ENCODE measurements at places on chromosomes 16 and 17.

- H3K4me1 ChIP-seq = 0 out of 2 replicates have a peak, but pooled peaks cover 2% of the 10 kb centered on the region
- no peak for DNase-seq
- no peak overlapping the region for H3K4me3 ChIP-seq
- H3K36me3 ChIP-seq = no peaks in the 10 kb centered on the region
- no peak overlapping the region for H3K27ac ChIP-seq
- H3K27me3 ChIP-seq = no peaks in the 10 kb centered on the region
Observed at GRCh38 chr16:88351491-88352101, 31.2 kb upstream of the ZNF469 start.

DNA sequence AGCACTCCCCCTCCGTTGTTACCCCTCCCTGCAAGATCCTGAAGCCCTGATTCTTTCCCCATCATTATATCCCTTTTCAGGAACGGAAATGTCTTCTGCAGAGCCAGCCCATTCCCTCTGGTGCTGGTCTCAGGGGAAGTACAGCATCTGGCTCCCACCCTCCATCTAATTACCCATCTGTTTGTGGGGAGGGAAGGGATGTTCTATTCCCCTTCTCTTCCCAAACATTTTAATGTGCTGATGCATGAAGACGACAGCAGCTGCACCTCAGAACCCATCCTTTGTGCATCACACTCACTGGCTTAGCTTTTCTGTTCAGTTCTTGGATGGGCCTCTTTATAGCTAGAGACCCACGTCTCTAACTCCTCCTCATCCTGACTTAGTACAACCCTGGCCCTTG lies 367.2 kb downstream of the CDH13 start:
- H3K4me1 ChIP-seq = peaks cover 4% of the 10 kb centered on the region
- H3K27ac ChIP-seq = no peak overlapping the region
- no peak overlapping the region for H3K4me3 ChIP-seq
- DNase-seq = no peak
- H3K36me3 ChIP-seq = no peaks in the 10 kb centered on the region
- H3K27me3 ChIP-seq = no peaks in the 10 kb centered on the region

- H3K27ac ChIP-seq = no peak overlapping the region
- H3K36me3 ChIP-seq = no peaks in the 10 kb centered on the region
- H3K27me3 ChIP-seq = no peaks in the 10 kb centered on the region
- DNase-seq = peak; percentile 63
Observed at GRCh38 chr16:48617711-48618148, 7.8 kb upstream of the N4BP1 start.

DNA sequence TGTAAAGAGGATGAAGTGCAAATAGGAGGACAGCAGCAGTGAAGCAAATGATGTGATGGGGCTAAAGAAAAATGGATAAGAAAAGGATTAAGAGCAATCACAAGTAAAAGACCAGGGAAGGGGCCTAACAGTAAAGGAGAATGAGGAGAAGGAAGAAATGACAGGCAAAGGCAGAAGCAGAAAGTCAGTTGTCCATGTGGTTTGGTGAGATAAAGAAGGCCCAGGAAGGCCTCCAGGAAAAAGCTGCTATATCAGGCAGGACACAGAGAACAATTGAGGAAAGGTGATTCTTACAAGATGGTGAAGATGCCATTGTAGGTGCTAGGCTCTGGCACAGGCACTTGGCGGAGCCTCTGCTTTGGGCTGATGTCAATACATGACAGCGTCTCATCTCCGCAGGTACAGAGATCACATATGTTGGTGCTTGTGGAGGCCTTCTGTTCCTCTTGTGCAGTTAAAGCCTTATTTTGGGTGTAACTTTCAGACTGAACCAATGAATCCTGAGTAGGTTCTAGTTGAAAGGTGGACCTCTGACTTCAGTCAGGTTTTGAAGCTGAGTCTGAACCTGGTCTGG lies 18.1 kb downstream of the RDM1 start:
- H3K36me3 ChIP-seq = no peaks in the 10 kb centered on the region
- H3K4me3 ChIP-seq = no peak overlapping the region
- H3K27ac ChIP-seq = no peak overlapping the region
- H3K27me3 ChIP-seq = peaks cover 2% of the 10 kb centered on the region

Data from IMR-90 (cell line).